ENCODE measurements at places on chromosomes 13 and 19.

DNA sequence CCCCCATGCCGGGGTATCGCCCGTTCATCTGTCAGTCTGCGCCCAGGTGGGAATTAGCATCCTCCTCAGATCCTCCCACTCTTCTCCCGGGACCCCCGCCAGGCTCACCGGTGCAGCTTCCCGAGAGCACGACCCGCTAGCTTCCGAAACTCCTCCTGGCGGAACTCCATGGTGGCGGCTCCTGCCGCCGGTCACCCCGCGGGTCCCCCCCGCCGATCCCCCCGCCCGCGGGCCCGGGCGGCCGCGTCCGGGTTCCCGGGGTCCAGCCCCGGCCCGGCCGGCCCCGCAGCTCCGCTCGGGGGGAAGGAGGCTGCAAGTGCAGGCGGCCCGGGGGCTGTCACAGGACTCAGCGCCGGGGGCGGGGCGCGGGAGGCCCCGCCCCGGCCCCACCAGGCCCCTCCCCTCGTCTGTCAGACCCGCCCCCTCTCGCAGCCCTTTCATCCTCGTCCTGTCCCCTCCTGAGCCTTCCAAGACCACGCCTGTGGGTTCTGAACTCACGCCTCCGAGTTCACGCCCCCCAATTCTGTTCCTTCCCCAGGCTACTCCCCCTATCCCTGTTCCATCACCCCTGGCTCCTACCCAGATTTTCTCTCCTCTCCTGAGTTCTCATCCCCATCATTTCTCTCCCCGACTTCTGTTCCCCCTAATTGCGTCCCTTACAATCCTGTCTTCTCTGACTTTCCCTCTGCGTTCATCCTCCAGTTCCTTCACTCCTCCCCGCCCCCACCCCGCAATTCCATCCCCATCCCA, at the start of gene SLC17A7:
Gene SLC17A7 (minus strand): TSS at position 318 of the 750 bp plus-strand sequence. CDS start 148 bp downstream, at position 170.
- peak; percentile 59 for DNase-seq

DNA sequence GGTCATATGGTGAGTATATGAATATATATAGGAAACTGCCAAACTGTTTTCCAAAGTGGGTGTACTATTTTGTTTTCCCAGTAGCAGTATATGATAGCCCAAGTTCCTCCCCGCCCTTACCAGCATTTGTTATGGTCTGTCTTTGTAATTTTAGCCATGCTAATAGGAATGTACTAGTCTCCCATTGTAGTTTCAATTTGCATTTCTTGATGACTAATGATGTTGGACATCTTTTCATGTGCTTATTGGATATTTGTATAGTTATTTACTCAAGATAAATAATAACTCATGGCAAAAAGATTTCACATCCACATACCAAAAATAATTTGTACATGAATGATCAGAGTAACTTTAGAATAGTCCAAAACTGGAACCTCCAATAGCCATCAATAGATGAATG, 75.3 kb upstream of the SERP2 start:
- no peak for DNase-seq

DNA sequence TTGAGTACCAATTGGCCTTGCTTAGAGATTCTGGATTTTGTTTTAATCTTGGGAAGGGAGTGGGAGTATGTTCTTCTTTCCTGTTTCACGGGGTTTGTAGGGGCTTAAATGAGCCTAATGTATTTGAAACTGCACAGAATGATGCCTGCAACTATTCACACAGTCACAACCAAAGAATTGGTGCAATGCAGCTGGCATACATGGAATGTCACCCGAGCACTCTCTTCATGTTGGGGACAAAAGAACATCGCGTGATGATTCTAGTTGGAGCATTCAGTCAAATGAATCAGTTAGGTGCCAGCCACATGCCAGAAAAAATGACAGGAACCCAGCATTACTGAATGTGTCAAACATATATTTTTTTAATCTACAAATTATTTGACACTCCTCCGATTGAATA, 22.1 kb downstream of the STARD13 start:
- no peak for DNase-seq

DNA sequence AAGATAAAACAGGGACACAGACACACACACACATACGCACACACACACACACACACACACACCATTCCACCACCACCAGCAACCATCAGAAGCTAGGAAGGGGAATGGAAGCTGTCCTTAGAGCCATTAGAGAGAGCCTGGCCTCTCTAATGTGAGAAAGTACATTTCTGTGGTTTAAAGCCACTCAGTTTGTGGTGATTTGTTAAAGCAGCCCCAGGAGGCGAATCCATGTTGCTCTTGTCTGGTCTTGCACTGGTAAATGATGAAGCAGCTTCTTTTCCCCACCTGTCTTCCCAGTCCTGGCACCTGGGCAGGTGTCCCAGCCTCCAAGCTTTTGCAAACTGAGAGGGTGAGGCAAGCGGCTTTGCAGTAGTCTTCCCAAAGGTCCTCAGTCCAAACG, 118.9 kb upstream of the KL start:
- DNase-seq = no peak

- DNase-seq = no peak
Observed at GRCh38 chr19:16586991-16587832, 15.0 kb upstream of the SLC35E1 start.

GRCh38 chr19:40621283-40621682, 20.1 kb downstream of the LTBP4 start:
- DNase-seq = no peak

- DNase-seq = no peak
Observed at GRCh38 chr19:45368737-45369340, 1.5 kb downstream of the ERCC2 start.

Data from HAP-1 (cell line).